ENCODE measurements at places on chromosomes 2 and 18.

DNA sequence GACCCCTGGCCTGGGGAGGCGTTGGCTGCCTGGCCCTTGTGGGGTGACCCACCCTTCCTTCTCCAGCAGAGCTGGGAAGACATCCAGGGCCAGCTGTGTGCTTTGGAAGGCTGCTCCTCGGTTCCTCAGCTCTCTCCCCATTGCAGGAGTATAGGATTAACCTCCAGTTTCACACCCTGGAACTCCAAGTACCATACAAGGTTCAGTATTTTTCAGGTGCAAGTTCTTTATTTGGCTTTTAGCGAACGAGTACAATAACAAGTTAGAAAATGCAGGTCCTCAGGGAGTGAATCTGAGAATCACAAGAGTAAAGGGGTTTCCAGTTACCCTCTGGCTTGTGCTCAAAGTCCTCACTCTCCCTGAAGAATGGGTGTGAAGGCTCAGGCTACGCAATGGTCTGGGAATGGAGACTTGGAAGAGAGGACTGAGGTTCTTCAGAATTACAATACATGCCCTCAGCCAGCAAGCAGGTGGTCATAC is 101.2 kb downstream of the APOB start:
- no peak for DNase-seq

DNA sequence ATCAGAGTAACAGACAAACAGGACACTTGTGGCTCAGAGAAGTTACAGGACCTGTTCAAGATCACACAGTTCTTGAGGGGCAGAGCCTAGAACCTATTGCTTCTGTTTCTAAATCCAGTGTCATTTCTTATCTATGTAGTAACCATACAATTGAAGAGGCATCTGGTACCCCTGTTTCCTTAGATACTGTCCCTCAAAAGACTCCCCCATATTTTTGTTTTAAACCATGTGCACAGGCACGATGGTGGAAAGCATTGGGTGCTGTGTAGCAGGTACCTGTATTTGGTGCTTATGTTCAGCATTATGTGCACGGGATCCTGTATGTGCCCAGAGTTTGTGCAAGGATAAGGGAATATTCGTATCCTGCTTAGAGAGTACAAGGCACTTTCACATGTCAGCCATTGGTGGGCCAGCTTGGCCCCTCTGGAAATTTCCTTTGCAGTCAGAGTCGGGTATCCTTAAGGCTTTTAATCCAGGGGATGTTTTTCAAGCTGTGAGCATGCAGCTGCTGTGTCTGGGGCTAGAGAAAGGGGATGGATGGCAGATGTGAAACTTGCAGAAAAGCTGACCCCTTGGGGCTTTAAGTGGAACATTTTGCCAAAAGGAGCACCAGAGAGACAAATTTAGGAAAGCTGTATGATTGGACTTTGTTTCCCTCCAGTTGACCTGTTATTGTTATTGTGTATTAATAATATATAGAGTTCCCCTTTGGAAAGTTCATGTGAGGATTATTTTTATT is 2.1 kb downstream of the LBH start:
- DNase-seq: no peak

DNA sequence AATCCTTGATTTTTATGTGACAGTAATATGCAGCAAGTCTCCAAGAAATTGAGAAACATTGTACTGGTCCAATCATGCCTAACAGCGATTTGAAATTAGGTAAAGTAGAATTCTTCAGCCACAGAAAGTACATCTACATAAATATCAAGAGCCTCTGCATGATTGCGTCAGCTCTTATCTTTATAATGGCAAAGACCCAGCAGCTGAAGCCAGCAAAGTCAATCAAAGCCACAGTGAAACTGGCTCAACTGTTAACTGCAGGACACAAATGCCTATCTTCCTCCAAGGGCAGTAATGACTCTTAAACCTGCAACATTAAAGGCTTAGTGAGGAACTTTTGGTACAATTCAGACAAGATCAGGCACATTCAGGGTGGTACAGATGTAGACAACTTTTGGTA is 102.5 kb downstream of the BARD1 start:
- no peak for DNase-seq

- DNase-seq: no peak
Observed at GRCh38 chr2:158221063-158222020, 119.7 kb downstream of the UPP2 start.

- DNase-seq: no peak
Observed at GRCh38 chr2:85862426-85862825, 26.4 kb downstream of the ST3GAL5 start.

DNA sequence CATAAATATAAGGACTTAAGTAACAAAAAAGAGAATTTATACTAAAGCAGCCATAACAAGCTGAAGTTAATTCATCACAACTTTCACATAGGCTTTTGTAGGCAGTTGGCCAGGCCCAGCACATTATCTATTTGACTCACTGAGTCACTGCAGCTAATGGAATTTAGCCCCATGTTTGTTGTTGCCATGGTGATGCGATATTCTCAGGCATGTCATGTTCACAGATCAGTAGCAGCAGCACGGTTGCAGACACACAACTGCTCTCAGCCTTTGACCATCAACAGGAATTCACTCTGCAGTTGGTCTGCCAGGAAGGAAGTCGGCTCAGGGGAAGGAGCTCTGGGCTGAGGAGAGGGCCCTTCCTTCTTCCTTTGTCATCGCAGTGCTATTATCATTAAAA is 639.8 kb downstream of the TMEM182 start:
- DNase-seq: no peak

DNA sequence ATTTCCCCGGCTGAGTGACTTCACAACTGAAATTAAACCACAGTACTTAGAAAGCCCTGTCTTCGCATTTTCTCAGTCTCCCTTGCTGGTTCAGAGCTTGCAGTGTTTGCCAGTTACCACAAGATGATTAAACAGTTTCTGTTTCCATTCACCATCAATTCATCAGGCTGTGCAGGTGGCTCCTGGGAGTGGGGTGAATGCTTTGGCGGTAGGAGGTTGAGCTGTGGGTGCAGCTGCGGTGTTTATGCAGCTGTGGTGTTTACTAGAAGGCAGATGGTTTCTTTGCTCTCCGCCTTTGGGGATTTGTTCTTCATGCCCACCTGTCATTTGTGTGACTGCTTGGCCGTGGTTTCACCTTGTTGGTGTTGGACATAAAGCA is 16.1 kb downstream of the ACOXL start:
- no peak for DNase-seq

DNA sequence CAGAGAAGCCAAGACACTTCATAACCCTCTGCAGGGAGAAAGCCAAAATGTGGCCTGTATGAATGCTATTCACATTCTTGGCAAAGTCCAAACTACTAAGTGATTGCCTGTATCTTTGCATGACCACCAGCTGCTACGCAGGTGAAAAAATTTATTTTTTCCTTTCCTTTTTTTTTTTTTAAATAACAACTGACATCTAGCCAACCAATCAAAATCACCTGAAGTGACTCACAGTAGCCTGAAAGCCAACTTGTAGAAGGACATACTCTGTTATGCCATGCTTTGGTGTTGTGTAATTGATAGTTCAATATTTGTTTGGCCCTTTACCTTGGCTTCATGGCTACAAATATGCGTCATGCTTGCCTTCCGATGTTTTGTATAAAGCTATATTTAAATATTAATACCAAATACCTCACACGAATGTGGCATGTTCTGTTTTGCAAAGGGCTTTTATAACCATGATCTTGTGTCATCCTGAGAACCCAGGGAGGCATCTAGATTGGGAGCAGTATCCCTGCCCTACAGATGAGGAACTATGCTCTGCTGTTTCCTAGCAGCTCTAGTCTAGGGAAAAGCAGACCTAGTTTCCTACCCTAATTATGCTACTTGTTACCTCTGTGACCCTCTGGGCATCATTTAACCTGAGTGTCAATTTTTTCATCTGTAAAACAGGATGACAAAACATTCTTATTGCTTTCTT is 102.1 kb downstream of the MYOM1 start:
- no peak for DNase-seq

GRCh38 chr2:109320195-109320922 is 191.4 kb downstream of the SH3RF3 start:
- no peak for DNase-seq

DNA sequence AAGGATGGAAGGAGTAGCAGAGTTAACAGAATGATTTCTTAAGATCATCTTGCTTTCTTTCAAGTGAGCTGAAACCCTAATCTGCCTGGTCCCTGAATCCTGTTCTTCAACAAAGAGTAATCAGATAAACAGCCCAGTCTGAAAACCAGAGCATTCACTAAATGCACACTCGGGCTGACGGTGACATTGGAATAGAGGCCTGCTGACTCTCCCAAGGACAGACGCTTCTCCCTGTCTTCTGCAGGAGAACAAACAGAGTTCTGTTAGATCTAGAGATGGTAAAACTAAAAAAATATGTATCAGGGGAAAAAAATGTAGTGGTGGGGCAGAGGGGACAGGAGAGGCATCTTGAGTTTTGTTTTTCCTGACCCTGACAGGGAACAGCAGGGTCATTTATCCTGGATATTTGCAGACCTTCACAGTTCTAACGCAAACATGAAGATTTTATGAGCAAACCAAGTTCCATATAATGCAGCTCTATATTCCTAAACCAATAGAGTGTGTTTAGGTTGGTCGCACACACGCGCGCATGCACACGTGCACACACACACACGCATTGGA is 7.3 kb downstream of the MATN3 start:
- no peak for DNase-seq

GRCh38 chr2:226187616-226188015 is 612.0 kb downstream of the IRS1 start:
- DNase-seq: no peak

DNA sequence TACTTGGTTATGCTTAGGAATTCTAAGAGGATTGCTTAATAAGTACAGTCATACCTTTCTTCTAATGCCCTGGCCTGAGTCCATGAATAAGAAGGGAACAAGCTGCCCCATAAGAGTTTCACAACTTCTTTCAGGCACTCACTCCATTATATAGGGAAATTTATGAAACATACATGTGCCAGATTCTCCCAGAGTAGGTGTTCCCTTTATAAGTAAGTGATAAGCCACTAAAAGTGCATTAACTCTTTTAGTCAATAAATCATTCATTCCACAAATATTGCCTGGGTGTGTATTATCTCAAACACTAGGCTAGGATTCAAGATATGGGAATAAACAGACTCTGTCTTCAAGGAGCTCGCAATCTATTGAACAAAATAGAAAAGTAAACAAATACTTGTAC is 84.5 kb upstream of the RBBP8 start:
- DNase-seq: no peak

- DNase-seq: peak; percentile 23
Observed at GRCh38 chr2:102473020-102473419, at the start of gene SLC9A4. Gene SLC9A4, plus strand, starts transcription at chr2:102473226. Its CDS starts 534 bp downstream, at chr2:102473760.

DNA sequence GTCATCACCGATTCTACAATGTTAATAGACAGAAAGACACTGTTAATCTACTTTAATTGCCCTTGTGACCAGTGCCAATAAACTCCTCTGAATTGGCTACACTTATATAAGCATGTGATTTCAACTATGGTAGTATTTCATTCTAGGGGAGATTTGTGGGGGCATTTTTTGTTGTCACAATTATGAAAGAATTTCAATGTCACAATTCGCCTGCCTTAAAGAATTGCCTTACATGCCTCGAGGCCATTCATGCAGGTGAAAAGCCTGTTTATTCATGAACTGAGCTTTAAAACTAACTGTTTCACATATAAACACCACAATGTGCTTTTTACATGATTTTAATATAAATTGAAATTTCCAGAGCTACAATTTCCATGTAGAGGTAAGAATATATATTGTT is 162.8 kb downstream of the GCA start:
- no peak for DNase-seq

GRCh38 chr18:50727721-50728471 is 91.9 kb downstream of the MRO start:
- no peak for DNase-seq

GRCh38 chr18:5475267-5475666 is 68.5 kb downstream of the EPB41L3 start:
- no peak for DNase-seq

GRCh38 chr2:45220227-45220626 is 211.0 kb upstream of the SIX2 start:
- no peak for DNase-seq

DNA sequence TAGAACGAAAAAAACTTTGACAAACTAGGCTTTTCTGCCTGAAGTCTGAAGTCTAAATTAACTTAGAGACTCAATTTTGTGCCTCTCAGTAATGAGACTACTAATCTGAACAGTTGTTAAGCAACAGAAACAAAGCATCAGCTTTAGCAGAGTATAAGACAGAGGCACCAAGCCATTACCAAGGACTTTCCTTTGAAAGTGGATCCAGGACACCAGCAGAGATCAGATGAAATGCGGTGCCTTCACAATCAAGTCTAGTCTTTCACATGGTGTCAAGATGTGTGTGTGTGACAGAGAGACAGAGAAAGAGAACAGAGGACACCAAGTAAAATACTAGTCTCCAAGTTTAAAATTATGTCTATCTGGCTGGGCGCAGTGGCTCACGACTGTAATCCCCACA is 1502.9 kb downstream of the LRP1B start:
- no peak for DNase-seq

GRCh38 chr2:225282858-225283710 is 116.4 kb upstream of the NYAP2 start:
- no peak for DNase-seq

- no peak for DNase-seq
Observed at GRCh38 chr2:25651782-25652455, 21.5 kb downstream of the DTNB start.

GRCh38 chr18:3283253-3283863 is 21.4 kb downstream of the MYL12B start:
- no peak for DNase-seq

GRCh38 chr2:23452372-23452771 is 67.4 kb downstream of the KLHL29 start:
- DNase-seq: no peak
